ENCODE measurements at places on chromosomes 5 and 9.

DNA sequence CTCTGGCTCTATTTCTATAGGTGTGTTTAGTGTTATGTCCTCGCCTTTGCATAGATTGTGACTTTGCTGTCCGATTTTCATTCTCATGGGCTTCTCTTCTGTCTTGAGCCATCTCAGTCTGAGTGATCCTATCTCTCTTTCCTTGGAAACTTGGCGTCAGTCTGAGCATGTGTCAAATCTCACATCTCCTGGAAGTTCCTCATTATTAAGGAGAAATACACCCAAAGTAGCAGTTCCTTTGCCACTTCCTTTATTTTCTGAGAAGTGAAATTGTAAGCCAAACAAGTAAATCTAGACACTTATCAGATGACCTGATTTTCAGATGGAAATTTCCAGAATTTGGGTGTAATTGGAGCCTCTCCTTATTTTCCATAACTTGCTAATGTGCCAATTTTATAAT, 126.9 kb upstream of the ANKH start:
- DNase-seq = no peak

GRCh38 chr9:87898151-87898550, 15.5 kb downstream of the SPATA31E1 start:
- DNase-seq = no peak

DNA sequence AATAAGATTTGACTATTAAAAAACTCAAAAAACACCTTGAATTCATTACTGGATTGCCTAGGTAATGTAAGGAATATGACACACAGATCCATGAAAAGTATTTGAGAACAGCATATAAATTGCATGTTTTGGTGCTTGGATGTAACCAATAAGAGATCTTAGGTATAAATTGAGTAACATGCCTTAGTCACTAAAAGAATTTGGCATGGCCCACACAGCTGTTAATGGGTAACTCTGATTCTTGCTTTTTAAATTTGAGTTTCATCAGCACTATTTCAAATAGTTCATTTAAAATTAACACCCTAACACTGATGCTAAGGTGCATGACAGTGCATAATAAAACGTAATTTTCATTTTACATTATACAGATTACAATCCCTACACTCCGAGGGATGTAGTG, 779.3 kb upstream of the WWC1 start:
- no peak for DNase-seq

GRCh38 chr5:59790376-59790775, 103.2 kb downstream of the PDE4D start:
- DNase-seq = no peak

DNA sequence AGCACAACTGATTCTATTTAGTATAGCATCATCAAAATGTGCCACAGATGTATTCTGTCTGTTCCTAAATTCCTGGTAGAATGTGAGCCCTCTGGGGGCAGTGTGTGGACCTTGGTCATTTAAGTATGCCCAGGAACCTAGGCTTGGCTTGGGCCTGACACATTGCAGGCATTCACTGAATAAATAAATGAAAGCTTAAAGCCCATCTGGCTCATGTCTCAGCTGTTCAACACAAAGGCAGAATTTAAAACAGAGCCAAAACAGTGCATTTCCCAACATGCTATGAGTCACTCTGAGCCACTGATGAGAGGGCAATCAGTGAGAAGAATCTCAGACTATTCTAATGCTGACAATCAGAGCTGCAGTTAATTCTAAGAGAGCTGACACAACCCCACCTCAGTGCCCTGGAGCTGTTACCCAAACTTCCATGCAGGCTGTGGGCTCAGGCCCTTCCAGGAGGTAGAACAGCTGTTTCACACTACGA, 8.1 kb downstream of the FAM193B start:
- DNase-seq = peak; percentile 93

DNA sequence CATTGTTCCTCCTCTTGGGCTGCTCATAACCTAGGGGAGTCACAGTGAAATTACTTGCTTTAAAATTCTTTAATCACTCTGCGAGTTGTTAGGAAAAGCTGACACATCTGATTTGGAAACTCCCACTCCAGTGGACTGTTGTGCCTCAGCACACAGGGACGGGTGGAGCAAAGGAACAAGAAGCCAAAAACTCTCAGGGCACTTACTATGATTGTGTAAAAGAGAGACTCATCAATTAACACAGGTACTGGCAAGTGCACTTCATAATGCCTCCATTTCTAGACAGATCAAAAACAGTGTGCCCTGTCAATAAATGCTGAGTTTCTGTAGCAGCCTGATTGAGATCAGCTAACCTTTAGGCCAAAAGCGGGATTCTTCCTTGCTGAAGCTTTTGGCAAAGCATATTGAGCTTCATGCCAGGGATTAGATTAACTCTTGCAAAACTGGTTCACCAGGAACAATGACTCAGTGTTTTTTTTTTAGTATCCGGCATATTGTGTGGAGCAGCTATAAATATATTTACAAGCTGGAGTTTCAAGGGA, 55.9 kb downstream of the TMC1 start:
- peak; percentile 77 for DNase-seq

DNA sequence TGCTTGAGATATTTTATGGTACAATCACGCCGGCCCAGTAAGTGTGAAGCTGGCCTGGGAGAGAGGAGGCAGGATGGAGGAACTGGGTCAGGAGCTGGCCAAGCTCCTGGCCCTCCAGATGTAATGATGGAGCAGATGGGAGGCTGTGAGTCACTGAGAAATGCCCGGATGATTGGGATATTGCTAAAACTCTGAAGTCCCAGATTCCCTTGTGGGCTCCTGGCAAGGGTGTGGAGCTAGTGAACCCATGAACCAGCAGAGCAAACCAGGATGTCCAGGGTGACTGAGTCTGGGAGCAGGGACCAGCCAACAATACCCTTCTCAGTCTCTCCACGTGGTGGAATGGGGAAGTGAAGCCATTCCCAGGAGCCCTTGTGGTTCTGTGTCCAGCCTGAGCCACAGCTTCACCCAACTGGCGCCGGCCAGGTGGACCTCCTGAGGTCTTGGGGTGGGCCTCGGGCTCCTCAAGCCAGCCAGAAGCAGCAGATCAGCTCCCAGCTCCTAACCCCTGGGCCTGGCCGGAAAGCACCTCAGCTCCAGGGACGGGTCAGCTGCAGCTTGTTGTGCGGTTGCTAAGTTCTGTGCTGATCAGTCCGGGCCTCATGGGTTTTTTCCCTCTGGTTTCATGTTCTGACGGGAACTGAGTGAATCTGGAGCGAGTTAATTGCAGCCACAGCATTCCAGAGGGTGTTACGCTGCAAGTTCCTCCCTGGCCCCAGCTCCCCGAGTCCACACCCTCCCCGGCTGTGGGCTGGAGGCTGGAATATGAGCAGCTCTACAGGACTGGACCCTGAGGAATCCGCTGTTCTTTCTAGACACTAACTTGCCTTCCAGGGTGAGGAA, 37.6 kb downstream of the DUSP1 start:
- peak; percentile 97 for DNase-seq

DNA sequence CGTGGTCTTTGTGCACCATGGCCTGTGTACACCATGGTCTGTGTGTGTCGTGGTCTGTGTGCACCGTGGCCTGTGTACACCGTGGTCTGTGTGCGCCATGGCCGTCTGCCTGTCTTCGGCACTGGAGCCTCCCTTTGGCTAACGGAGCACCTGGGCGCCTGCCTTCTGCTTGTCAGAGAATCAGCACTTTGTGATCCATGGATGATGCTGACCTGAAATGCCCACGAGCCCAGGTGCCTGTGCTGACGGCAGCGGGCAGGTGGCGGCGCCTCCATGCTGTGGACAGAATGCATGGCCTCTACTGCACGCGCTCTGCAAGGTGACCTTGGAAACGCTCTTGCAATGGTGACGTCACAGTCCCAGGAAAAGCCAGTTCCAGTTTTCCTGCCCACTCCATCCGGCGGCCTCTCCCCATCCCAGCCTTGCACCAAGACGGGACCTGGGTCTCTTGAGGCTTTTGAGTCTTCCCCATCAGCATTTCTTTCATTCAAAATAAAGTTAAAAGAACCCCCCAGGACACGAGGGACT, 14.6 kb downstream of the LCN9 start:
- DNase-seq = no peak

DNA sequence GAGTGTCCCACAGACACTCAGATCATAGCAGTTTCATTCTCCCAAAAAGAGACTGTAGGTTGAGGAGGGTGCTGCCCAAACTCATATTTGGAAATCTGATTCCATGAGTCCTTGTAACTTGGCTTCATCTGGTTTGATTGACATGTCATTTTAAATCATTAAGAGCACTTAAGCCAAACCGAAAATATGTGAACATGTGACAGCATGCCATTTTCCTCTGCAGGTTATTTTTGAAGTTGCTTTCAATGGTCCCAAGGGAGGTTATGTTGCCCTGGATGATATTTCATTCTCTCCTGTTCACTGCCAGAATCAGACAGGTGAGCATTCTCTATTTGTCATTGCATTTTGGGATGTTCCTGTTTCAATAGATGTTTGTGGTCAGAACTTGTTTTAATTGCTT, 87.6 kb downstream of the MAMDC2 start:
- DNase-seq = no peak

GRCh38 chr9:116506685-116507084, 180.4 kb upstream of the TRIM32 start:
- DNase-seq = no peak

GRCh38 chr5:168697034-168697720, 118.0 kb upstream of the PANK3 start:
- no peak for DNase-seq

DNA sequence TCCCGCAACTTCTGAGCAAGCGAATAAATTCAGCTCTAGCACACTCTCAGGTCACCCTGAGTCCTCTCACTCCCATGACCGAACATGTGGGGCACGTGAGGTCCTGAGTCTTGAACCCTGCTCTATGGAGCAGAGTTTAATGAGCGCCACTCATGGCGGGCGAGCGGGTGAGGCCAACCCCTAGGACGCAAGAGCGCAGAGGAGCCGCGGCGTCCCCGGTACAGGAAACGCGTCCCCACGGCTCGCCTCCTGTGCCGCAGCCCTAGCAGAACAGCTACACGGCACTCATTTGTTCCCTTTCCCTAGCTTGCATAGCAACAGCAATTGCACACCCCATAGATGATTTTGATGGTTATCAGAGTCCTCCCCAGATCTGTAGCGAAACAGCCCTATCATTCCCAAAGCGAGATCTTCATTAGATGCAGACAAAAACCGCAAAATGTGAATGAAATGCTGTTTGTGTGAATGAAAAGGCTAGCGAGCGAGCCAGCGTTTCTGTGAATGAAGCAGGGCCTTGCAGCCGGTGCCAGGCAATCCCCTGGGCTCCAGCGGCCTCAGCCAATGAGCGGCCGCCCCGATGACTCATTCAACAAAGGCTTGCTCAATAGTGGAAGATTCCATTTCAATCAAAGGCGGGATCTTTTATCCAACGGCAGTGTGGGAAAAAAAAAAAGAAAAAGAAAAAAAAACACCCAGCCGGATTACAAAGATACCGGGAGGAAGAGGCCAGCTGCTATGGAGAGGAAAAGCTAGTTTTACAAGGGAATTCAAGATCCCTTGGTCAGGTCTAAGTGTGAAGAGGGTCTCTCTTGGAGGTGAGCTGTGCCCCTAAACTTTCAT, 1.5 kb upstream of the SHC3 start:
- DNase-seq = peak; percentile 98

DNA sequence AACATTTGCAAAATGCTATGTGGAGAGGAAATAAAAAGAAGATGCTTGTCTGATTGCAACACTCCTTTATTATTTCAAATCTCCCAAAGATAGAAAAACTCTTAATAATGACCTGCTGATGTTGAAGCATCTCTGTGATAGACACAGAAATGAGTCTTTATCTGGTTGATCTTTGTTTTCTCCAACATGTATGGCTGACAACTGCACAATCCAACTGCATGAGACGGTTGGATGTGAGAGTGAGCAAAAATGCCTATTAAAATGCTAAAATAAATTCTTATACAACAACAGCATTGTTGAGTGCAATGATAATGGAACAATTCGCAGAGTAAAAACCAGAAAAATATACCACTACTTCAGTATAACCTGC, 7.5 kb upstream of the IZUMO3 start:
- no peak for DNase-seq

GRCh38 chr5:135251093-135251492, 147.9 kb downstream of the MACROH2A1 start:
- DNase-seq = no peak

DNA sequence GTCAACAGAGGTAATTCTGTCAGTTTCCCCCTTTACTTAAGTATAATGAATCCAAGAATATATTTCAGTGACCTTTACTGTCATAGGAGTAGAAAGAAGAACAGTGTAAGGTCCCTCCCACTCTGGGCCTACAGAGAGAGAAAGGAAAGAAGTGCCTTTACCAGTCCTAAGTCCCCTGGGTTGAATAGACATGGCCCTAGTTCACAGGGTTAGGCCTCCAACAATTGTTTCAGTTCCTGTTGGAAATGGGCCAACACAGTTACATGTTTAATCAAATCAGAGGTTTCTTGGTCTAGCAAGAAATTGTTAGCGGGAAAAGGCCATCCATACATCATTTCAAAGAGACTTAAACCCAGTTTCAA, 605.6 kb downstream of the MTRR start:
- no peak for DNase-seq

GRCh38 chr5:15539951-15540350, 40.0 kb downstream of the FBXL7 start:
- no peak for DNase-seq

- no peak for DNase-seq
Measured at GRCh38 chr5:68196876-68197275, 18.7 kb upstream of the PIK3R1 start.

DNA sequence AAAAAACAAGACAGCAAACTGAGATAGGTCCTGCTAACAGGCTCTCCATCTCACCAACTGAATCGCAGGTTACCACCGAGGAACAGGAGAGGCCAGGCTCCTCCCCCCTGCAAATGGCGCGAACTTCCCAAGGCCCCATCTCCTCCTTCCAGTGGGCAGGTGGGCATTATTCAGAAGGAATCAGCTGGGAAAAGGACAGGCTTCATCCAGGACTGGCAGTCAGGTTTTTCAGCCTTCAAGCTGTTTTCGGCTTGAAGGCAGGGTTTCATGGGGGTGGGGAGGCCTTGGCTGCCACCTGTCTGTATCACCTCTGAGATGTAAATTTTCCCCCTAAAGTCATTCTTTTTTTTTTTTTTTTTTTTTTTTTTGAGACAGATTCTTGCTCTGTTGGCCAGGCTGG, 79.4 kb downstream of the SFXN1 start:
- no peak for DNase-seq
